HL-60 (cell line): ENCODE measurements at places on chromosomes 7 and 10.

- DNase-seq: peak; percentile 51
Measured at GRCh38 chr10:75375838-75376237, 25.7 kb downstream of the ZNF503 start.

DNA sequence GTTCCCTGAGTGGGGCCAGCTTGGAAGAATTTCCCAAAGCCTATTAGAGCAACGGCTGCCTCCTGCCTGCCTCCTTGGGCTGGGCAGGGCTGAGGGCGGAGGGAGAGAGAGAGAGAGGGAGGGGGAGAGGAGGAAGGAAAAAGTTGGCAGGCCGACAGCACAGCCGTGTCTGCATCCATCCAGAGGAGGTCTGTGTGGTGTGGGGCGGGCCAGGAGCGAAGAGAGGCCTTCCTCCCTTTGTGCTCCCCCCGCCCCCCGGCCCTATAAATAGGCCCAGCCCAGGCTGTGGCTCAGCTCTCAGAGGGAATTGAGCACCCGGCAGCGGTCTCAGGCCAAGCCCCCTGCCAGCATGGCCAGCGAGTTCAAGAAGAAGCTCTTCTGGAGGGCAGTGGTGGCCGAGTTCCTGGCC lies at the start of gene AQP1:
AQP1 (plus strand) TSS at position 293 of the 409 bp plus-strand sequence; CDS start at position 350, 57 bp downstream.
- no peak for DNase-seq

- no peak for DNase-seq
Measured at GRCh38 chr7:142560166-142560565, 189.1 kb upstream of the PRSS1 start.

DNA sequence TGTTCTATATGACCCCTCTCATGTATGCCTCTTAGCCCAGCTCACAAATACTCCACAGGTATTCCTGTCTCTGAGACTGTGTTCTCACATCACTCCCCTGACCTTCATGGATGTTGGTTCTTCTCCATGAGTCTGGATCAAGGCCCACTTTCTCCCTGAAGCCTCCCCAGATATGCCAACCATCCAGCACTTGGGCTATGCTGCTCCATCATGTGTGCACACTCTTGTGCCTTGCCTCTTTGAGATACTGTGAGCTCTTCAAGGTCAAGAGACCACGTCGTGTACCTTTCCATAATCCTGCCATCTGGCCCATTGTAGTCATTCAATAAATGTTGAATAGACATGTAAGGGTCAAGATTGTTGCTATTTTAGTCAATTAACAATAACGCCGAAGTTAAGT lies 30.1 kb upstream of the TM9SF3 start:
- no peak for DNase-seq

- no peak for DNase-seq
Measured at GRCh38 chr10:28125701-28126100, 126.8 kb upstream of the ODAD2 start.

GRCh38 chr10:59287587-59288255 lies 74.6 kb downstream of the FAM13C start:
- DNase-seq: no peak

DNA sequence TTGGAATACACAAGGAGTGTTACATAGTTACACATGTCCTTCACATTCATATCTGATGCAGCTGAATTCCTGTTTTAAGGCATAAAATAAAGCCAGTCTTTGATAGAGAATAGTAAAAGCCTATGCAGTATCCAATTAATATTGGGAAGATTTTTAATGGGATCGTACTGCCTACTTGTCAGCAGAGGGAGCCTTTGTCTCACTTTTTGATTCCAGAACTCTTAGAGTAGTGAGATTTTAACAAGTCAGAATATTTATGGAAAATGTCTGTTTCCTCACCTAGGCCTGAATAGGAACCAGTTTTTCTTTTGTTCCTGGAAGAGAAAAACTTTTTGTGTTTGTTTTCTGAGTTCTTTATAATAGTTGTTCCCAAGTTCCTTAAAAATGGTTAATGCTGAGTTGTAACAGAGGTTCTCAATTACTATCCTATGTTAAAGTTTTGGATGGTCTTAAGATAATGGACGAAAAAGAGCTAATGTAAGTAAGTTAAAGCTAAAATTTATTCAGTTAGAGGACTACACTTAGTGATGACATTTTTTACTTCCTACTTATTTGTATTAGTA lies 114.0 kb downstream of the BBS9 start:
- peak; percentile 9 for DNase-seq

- DNase-seq: no peak
Measured at GRCh38 chr7:154843670-154844237, 159.2 kb downstream of the PAXIP1 start.

- no peak for DNase-seq
Measured at GRCh38 chr7:70668606-70669358, 463.2 kb upstream of the GALNT17 start.

GRCh38 chr10:101123085-101123814 lies 7.8 kb upstream of the TLX1 start:
- no peak for DNase-seq

- no peak for DNase-seq
Measured at GRCh38 chr10:60369547-60369930, 20.1 kb downstream of the ANK3 start.

DNA sequence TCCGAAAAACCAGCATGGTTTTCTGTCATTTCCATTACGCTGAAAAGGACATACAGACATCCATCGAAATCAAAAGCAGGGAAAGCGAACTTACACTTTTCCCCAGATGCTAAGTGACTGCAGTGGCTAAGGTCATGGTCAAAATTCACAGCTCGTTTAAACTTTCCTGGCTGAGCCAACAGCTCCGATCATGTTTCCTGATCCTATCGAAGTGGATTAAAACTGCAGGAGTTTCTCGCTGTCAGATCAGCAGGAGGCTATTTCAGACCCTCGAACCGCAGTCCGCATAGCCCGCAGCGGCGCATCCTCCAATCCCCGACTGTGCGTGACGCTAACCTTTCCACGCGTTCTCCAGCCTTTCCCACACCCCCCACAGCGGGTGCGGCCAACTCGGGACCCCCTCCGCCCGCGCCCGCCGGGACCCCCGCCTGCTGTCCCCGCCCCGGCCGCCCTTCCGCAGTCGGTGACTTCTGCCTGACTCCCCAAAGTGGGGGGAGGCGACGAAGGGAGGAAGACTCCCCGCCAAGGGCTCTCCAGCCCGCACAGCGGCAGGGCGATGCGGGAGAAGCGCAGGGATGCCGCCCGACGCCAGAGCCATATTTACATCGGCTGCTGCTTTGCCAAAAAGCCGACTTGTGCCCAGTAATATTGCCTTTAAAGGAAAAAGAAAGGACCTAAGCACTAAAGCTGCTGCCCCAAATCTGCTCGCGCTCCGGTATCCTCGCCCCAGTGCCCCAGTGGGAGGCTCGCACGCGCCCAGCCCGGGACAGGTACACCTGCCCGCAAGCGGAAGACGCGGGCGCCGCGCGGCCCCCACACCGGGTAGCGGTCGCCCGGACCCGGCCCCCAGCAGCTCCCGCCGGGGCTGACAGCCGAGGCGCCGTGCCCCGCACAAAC lies 1.2 kb downstream of the PIP4K2A start:
- DNase-seq: no peak

DNA sequence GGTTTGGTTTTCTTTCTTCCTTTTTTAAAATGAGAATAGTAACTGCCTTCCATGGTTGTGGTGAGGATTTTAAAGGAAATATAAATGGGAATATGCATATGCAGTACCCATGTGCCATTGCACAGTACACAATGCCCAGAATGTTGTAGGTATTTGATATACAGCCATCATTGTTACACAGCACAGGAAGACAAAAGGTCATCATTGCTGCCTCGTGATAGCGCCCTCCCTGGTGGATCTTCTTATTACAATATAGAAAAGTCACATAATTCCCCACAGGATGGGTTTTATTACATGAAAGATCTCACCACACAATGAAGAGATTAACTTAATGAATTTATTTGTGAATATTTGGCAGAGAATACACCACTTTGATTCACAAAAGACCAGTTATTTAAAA lies 76.5 kb downstream of the PPP1R17 start:
- no peak for DNase-seq

GRCh38 chr7:29345590-29345989 lies 151.0 kb downstream of the CHN2 start:
- peak; percentile 22 for DNase-seq

- DNase-seq: no peak
Measured at GRCh38 chr10:25633542-25633941, 300.5 kb upstream of the MYO3A start.

DNA sequence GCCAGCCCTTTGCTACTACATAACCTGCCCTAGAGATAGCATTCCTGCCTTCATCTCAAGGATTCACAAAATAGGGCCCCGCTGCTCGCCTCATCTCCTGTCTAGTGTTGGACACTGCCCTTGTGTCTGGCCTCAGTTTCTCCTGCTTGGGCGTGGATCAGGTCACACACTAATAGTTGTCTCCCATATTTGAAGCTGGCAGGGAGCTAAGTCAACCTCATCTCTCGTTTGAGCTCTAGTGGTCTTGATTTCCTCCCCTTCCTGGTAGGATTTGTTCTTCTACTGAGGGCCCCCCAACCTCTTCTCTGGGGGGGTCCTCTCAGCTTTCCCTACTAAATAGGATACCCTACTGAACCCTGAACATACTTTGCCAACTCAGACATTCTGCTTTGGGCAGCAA lies 42.2 kb downstream of the ADCYAP1R1 start:
- DNase-seq: no peak

- DNase-seq: no peak
Measured at GRCh38 chr7:157291404-157292080, 45.3 kb upstream of the DNAJB6 start.

- no peak for DNase-seq
Measured at GRCh38 chr7:3327655-3328054, 26.6 kb downstream of the SDK1 start.

- DNase-seq: no peak
Measured at GRCh38 chr10:44051091-44051490, 333.8 kb downstream of the CXCL12 start.

GRCh38 chr10:70596860-70597809 lies 5.4 kb downstream of the PRF1 start:
- no peak for DNase-seq

DNA sequence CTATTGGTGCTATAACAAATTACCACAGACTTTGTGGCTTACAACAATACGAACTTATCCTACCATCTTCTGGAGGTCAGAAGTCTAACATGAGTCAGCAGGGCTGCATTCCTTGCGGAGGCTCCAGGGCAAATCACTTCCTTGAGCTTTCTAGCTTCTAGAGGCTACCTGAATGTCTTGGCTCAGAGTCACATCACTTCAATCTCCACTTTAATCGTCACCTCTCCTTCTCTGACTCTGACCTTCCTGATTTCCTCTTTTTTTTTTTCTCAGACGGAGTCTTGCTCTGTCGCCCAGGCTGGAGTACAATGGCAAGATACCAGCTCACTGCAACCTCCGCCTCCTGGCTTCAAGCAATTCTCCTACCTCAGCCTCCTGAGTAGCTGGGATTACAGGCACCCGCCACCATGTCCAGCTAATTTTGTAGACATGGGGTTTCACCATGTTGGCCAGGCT lies 44.6 kb upstream of the ANAPC16 start:
- DNase-seq: no peak

- DNase-seq: no peak
Measured at GRCh38 chr10:10959666-10960065, 58.0 kb upstream of the CELF2 start.

- DNase-seq: no peak
Measured at GRCh38 chr10:78584681-78585080, 484.1 kb upstream of the ZMIZ1 start.

DNA sequence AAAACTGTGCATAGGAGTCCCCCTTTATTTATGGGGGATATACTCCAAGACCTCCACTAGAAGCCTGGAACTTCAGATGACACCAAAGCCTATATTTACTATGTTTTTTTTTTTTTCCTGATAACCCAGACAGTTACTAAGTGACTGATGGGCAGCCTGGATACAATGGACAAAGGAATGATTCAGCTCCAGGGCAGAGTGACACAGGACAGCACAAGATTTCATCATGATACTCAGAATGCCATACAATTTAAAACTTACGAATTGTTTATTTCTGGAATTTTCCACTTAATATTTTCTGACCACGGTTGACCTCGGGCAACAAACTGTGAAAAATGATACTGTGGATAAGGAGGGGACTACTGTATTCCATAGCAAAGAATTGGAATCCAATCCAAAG lies 843.6 kb downstream of the PCDH15 start:
- no peak for DNase-seq

GRCh38 chr10:1785835-1786234 lies 48.5 kb upstream of the ADARB2 start:
- no peak for DNase-seq

- no peak for DNase-seq
Measured at GRCh38 chr7:28621369-28621841, 209.1 kb downstream of the CREB5 start.

DNA sequence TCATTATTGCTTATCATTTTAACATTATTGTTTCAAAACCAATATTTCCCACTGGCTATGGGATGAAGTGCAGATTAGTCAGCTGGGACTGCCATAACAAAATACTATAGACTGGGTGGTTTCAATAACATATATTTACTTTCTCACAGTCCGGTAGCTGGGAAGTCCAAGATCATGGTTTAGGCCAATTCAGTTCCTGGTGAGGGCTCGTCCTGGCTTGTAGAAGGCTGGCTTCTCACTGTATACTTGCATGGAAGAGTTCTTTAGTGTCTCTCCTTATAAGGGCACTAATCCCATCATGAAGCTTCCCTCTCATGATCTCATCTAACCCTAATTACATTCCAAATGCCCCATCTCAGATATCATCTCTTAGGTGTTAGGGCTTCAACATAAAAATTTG lies 101.3 kb downstream of the CHRM2 start:
- no peak for DNase-seq

DNA sequence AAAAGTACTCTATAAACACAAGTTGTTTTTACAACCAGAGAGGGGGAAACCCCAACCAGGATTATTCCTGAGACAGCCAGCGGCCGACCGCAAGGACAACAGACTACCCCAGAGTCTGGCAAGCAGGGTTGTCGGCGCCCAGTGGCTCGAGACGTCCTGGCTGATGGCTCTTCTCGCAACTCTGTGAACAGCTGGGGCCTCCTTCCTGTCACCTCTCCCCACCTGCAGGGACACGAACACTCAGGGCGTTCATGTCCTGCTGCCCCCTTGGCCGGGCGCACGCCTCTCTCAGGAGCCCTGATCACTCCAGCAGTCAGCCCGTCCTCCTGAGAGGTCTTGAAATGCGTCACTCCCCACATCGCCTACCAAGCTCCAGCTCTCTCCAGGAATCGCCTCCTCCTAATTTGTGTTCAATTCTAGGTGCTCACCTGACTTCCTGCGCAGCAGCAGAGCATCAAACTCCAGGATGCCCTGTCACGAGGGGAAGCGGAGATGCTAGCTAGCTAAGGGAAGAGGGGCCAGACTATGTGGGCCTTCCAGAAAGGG lies 66.4 kb upstream of the TNRC18 start:
- DNase-seq: no peak

- DNase-seq: no peak
Measured at GRCh38 chr7:134669388-134669787, 22.7 kb downstream of the BPGM start.
